ENCODE measurements at places on chromosomes 6 and 20.

DNA sequence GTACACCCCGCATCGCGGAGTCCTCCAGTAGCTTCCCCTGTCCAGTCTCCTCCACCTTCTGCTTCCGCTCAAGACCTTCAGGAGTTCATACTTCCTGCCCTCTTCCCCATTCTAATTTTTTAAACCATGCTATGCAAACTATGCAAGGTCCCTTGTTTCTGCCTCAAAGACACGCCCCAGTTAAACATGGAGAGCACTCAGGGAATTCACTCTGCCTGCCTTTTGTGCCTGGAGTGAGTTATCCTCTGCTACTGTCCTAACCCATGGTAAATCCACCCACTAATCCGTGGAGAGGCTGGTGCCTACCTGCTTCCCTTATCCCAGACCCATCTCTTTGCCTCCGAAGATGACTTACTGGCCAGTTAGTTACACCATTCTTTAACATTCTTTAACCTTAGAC is 473.7 kb upstream of the JARID2 start:
- no peak for DNase-seq

GRCh38 chr6:151609146-151609902 is 115.5 kb downstream of the CCDC170 start:
- no peak for DNase-seq

DNA sequence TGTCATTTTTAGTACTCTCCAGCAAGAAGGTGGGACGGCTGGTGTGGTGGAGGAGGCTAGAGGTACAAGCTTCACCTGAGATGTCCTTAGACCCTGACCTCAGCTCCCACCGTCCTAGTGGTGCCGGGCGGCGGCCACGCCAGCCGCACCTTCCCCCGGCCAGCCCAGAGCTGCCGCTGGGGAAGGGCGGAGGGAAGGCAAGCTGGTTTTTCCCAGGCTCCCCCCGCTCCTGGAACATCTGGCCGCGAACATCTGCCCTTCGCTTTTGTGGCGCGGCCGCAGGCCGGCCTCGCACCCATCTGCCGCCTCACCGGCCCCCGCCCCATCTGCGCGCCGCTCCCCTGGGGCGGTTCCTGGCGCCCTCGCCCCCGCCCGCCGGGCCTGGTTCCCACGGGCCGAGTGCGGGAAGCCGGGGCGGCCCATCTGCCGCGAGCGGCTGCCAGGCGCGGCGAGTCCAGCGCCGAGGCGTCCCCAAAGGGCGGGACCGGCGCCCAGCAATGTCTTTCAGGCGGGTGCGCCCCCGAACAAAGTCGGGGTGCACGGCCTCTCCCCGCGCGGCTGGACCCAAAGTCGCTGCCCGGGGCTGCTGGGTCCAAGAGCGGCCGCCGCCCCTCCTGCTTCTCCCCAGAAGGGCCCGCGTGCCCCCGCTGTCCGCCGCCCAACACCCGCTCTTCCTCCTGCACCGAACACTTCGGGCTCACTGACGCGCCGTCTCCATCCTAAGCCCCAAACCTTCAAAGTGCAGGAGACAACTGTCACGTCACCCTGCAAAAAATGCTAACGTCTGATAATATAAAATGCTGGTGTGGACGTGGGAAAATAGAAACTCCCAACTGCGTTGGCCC is 17.3 kb upstream of the ID1 start:
- no peak for DNase-seq

- no peak for DNase-seq
Observed at GRCh38 chr6:27889275-27889627, 22.9 kb downstream of the OR2B2 start.

- no peak for DNase-seq
Observed at GRCh38 chr6:11675601-11676000, 103.0 kb downstream of the ADTRP start.

- no peak for DNase-seq
Observed at GRCh38 chr6:52663936-52664185, 7.1 kb upstream of the TMEM14A start.

GRCh38 chr6:26477426-26477825 is 19.7 kb downstream of the BTN2A1 start:
- no peak for DNase-seq

GRCh38 chr6:30102970-30103871 is 9.7 kb downstream of the TRIM31 start:
- peak; percentile 52 for DNase-seq
